ENCODE measurements at places on chromosomes 12 and 14.

GRCh38 chr14:89243741-89244140, 173.3 kb downstream of the FOXN3 start:
- no peak for DNase-seq

DNA sequence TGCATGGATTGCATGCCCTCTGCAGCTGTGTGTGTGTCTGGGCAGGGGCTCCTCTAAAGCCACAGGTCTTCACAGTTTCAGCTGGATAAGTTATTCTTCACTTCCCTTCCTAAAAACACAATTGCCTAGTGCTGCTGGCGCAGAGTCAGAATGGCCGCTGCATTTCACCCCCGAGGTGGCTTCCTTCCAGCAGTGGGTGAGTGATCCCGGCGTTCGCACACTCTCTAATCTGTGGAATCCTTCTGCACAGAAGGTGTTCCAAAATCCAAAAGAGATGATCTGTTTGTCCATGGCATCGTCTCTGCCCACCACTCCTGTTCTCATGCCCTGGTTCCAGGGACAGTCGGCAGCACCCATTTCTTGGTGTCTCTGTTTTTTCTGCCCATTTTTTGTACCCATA, 340.7 kb downstream of the DPF3 start:
- no peak for DNase-seq

DNA sequence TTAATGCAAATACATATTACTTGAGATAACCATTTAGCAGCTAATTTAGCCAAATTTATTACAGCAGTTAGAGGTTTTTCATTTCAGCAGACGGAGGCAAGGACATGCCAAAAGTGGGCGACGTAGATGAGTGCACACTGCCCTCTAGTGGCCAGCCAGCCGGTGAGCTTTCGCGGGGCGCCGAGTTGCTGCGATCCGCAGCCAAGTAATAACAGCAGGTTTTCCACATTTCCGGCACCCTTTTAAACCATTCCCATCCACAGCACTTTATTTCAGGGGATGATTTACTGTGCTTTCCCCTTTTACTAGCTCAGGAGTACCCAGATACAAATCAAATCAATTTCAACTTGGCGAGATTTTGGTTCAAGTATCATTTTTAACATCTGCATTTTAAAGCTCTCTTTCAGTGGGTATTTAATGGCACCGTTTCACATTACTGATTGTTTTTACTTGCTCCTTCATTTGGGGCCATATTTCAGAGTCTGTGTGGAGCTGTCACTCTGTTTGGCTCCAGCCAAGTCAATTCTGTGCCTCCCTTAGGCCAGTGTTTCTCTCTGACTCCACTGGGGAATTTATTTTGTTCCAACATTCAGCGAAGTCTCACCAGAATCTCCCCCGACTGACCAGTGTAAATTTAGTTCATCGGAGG, 158.0 kb downstream of the EGLN3 start:
- DNase-seq, result peak; percentile 33

DNA sequence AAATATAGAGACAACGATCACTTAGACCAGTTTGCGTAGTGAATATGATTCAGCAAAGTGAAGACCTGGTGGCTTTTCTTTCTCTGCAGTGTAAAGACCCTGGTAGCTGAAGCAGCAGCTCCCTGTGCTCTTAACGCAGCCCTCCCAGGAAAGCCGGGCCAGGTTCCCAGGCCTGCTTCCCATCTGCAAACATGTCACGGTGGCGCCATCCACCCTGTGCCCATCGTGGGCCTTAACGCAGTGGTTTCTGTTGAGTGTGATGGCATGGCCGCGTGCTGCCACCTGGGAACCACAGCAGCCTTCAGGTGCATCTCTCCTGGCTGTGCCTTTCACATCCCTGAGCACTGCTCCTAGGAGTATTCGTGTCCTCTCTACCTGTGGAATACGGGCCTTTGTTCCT, 71.5 kb downstream of the WDR20 start:
- no peak for DNase-seq

GRCh38 chr12:24754690-24755638, 193.9 kb downstream of the BCAT1 start:
- DNase-seq, result no peak

- no peak for DNase-seq
These were observed 282.3 kb upstream of the PRICKLE1 start for GRCh38 chr12:42871816-42872215.

DNA sequence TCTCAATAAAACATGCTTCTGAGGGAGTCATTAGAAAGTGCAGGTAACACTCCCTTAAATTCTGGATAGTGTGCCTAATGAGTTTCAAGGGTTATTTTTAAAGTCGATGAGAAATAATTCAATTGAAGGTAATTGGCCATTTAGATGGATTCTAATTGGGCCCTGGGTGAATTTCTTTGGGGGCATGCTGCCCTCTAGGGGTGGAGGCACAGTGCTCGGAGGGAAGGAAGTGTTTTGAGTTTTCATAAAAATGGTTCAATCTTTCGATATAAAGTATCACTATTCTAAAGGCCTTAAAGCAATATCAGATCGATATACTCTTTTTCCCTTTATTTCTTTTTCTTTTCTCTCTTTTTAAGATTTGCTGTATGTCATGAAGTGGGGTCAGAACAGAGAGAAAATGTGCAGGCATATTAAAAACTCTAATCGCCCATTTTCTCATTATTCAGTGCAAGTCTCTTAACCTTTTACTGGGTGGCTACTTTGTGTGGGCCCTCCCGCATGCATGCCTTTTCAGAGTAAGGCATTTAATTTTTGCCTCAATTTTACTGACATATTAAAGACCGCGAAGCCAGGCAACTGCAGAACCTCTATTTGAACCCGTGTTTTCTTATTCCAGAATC, 25.5 kb downstream of the NKX2-8 start:
- no peak for DNase-seq

GRCh38 chr14:85702997-85703396, 173.1 kb downstream of the FLRT2 start:
- no peak for DNase-seq

- no peak for DNase-seq
These were observed 50.9 kb upstream of the PPFIA2 start for GRCh38 chr12:81809829-81810595.

- DNase-seq, result no peak
These were observed 129.3 kb upstream of the RAP1B start for GRCh38 chr12:68481181-68481941.

DNA sequence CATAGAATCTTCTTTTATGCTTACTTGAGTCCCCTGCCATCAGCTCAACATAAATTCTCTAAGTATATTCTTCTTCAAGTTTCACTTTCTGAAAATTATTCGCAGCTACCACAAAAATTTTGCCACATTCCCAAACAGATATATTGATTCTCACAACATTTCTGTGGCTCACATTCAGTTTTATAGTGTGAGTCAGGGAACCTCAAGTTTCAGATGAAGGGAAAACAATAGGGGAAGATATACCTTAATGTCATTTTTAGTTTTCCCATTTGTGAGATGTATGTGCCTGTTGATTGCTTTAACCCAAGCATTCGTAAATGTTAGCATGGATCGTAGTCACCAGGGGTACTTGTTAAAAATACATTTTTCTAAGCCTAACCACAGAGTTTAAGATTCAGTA, 465.8 kb downstream of the CCER1 start:
- no peak for DNase-seq

DNA sequence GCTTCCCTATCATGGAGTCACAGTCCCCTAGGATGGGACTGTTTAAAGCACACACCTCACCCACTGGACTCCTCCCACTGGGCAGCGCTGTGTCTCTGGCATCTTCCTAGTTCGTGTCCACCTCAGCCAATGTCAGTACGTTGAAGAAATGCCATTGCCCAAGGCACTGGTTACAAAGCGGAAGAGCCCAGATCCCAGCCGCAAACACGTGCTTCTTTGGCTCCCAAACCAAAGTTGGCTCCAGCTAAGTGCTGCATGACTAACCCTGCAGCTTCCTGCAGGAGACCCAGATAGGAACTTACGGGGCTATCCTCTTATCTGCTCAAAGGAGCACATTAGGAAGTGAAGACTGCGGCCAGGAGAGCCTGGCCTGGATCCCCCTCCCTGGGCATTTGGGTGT, 9.3 kb downstream of the SYNE3 start:
- DNase-seq, result no peak

DNA sequence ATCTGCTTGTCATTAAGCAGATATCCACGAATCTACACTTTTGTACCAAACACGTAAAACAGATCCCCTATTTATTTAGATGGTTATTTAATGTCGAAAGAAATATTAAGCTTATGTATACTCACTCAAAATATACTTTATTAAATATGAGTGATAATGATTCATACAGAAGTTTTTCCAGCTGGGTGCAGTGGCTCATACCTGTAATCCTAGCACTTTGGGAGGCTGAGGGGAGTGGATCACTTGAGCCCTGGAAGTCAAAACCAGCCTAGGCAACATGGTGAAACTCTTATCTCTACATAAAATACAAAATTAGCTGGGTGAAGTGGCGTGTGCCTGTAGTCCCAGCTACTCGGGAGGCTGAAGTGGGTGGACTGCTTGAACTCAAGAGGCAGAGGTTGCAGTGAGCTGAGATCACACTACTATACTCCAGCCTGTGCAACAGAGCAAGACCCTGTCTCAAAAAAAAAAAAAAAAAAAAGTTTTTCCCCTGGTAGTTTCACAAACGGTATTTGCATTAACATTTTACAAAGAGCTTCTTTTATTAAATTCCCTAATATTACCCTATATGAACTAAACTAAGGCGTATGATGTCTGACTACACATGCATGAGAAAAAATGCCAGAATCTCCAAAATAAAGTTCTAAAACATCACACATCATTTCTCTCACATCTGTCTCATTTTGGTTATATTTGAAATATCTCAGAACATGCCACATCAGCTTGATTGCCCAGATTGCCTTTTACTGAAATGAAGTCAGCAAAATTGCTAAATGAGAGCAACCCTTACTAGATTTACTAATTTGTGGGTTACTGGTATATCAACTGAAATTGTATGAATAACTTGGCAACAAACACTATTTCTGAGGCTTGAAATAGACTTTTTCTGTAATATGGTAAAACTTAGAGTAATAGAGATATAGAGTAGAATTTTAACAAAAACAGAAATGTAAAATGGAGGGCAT, 74.9 kb downstream of the PAWR start:
- DNase-seq, result no peak

- DNase-seq, result no peak
These were observed 18.6 kb downstream of the PSMC1 start for GRCh38 chr14:90274808-90275457.

DNA sequence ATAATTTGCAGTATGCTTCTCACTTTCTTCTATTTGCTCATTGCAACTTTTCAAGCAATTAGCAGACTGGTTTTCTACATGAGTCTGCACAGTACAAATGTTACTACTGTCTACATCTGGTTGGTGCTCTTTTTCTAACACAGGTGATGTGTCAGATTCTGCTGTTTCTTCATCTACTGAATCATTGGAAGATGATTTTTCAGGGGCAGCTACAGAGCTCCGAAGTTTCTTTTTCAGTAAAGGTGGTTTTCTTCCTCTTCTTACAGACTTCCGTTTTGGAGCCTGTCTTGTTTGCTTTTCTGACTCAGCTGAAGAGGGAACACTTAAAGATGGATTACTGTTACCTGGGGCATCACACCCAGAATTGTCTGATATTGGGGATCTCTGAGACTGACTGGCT, 62.1 kb downstream of the SCAF11 start:
- no peak for DNase-seq

- DNase-seq, result no peak
These were observed 1271.0 kb downstream of the LRFN5 start for GRCh38 chr14:42877716-42878115.

GRCh38 chr12:32027684-32028365, 68.6 kb downstream of the RESF1 start:
- no peak for DNase-seq

- DNase-seq, result peak; percentile 59
These were observed 164.1 kb downstream of the ZFP36L1 start for GRCh38 chr14:68628605-68629310.

DNA sequence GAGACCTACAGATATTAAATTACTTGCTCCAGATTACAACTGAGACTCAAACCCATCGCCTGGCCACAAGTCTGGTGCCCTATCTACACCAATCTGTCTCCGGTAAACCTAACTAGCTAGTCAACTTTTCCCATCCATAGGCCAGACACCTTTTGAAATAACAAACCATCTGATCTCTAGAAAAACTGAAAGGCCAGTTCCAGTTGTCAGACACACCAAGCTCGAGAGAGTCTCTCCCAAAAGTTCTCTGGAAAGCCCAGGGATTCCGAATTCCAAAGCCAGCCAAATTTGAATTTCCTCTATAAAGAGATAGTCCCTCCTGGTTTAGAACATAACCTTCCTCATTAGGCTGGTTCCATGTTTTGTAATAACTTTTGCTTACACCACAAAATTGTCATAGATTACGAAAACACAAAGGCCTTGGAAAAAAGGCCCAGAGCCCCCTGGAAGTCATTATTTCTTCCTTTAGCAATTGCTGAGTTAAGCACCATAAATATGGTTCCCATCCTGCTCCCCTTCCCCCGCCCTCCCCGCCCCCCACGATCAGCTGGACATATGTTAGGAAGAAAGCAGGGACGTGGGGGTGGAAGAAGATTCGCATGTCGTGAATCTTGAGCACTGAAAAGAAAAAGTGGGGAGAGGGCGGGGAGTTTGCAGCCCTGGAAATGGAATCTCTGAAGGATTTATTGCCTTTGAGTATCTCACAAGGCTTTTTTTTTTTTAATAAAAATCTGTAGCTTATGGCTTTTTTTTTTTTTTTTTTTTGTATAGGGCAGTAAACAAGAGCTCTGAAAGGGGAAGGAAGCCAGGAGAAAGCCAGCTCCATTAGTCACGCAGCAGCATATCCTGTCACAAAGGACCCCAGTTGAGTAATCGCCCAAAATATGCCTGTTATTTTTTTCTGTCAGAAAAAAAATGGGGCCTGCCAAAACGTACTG, 110.4 kb downstream of the ZFP36L1 start:
- no peak for DNase-seq

GRCh38 chr12:29612912-29613311, 115.4 kb upstream of the OVCH1 start:
- DNase-seq, result no peak

GRCh38 chr14:69268763-69269162, 8.8 kb downstream of the GALNT16 start:
- DNase-seq, result no peak

DNA sequence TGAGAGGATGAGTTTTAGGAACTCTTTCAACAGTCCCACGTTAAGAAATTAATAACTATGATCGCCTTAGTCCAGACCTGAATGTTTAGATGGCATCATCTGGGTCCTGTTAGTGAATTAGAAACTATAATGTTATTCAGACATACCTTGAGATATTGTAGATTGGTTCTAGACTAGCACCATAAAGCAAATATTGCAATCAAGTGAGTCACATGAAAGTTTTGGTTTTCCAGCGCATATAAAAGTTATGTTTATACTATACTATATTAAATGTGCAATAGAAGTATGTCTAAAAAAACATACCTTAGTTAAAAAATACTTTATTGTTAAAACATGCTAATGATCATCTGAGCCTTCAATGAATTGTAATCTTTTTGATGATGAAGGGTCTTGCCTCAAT, 106.6 kb upstream of the ATP2B1 start:
- no peak for DNase-seq

- no peak for DNase-seq
These were observed 22.8 kb downstream of the ADCK1 start for GRCh38 chr14:77822741-77823140.
